ENCODE measurements at places on chromosomes 11 and 22.

DNA sequence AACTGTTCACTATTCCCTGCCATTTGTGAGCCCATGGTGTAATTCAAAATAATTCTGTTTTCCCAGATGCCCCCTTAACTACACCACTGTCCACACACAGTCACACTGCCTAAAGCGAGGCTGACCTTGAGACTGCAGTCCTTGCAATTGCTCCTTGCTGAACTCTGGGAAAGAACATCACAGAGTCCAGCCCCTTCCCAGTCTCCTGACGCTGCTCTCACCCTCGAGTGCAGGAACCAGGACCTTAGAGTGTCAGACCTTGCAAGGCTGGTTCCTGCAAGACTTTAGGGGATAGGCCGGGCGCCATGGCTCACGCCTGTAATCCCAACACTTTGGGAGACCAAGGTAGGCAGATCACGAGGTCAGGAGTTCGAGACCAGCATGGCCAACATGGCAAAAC is 33.6 kb downstream of the AHNAK start:
- no peak for DNase-seq

DNA sequence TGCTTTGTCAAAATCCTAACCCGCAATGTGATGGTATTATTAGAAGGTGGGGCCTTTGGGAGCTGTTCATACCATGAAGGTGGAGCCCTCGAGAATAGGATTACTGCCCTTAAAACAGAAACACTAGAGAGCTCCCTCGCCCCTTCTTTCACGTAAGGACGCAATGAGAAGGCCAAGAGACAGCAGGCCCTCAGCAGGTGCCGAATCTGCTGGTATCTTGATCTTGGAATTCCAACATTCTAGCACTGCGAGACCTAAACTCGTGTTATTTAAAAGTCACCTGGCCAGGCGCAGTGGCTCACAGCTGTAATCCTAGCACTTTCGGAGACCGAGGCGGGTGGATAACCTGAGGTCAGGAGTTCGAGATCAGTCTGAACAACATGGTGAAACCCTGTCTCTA is 33.1 kb downstream of the LARGE1 start:
- DNase-seq = no peak

GRCh38 chr11:61688365-61689163 is 8.4 kb downstream of the DAGLA start:
- DNase-seq = no peak

DNA sequence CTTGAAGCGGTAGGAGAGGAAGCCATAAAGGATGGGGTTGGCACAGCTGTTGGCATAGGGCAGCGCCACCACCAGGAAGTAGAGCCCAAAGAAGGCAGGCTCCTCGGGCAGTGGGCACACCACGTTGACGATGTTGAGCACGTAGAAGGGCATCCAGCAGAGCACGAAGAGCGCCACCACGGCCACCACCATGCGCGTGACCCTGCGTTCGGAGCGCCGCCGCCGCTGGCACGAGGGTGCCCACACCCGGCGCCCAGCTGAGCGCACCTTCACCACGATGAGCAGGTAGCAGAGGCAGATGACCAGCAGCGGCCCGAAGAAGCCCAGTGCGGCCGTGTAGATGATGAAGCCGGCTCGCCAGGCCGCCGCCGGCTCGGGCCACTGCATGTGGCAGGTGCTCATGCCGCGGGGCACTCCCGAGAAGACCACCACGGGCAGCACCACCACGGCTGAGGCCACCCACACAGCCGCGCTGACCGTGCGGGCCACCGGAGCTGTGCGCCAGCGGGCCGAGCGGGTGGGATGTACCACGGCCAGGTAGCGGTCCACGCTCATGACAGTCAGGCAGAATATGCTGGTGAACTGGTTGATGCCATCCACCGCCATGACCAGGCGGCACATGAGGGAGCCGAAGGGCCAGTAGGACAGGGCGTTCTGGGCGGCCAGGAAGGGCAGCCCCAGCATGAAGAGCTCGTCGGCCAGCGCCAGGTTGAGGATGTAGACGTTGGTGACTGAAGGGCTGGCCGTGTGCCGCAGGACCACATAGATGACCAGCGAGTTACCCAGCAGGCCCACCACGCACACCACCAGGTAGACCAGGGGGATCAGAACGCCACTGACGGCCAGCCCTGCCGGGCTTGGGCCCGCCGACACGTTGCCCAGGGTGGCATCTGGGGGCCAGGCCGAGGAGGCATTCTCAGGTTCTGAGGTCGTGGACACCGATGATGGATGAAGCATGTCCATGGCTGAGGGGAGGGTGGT is 5.1 kb downstream of the SSTR3 start:
- no peak for DNase-seq

Data from CD4-positive, alpha-beta T cell treated with Interleukin-17A for 4 hours (primary cell).